ENCODE measurements at places on chromosomes 5 and 9.

GRCh38 chr5:7578071-7578470, 182.1 kb downstream of the ADCY2 start:
- no peak for DNase-seq

DNA sequence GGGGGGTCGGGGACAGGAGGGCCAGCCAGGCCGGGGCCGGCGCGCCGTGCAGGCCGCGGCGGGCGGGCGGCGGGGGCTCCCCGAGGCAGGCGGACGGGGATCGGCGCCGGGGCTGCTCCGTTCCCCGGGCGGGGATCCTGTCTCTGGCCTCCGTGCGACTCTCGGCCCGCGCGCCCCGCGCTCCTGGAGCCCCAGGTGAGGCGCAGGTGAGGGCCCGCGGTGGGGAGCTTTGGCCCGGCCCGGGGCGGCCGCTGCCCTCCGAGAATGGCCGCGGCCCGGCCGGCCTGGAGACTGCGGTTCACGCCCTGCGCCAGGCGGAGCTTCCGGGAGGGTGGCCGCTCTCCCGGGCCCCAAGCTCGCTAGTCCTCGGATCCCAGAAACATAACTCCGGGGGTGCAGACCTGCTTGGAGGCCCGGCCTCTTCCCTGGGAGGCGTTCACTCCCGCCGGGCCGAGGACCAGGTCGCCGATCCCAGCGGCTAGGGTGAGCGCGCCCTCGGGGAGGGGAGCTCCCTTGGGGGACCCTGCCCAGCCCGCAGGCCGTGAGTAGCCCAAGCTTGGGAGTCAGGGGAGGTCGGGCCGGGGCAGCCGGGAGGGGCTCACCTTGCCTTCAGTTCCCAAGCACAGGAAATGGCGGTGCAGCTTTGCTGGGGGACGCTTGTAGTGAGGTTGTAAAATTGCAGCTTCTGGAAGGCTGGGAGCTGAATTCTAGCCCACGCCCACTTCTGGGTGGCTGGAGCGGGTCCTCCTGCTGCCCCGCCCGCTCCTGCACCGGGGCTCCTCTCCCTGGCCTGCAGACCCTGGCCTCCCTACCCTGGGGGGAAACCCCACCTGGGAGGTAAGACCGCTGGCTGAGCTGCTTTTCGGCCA, 723 bp downstream of the PPP1R26 start:
- peak; percentile 66 for DNase-seq

DNA sequence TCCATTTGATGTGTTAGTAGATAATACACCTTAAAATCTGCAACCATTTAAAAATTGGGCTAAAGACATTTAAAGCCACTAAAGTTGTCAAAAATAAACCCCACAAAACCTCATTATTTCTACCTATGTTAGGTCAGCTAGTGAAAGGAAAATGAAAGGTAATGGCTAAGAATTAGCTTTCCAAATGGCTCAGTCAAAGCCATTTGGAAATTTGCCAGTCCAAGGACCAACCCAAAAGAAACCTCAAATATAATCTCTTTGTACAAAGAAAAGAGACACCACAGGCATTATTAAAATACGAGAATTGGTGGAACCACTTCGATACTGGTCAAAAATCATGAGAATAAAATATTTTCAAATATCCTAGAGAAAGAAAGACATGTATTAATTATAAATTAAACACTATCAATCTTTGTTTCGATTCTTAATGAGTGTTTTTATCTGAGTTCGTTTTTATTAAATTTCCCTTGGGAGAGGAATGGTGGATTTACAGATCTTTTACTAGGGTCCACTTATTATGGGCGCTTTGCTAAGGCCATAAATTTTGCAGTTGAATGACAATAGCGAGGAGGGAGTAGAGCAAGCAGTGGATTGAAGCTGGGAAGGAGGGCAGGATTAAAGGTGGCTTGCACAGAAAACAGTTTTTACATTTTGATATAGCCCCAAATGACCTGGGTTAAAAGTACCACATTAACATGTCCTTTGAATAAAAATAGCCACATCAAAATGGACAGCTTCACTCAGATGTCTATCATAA, 116.8 kb upstream of the SHB start:
- peak; percentile 9 for DNase-seq

DNA sequence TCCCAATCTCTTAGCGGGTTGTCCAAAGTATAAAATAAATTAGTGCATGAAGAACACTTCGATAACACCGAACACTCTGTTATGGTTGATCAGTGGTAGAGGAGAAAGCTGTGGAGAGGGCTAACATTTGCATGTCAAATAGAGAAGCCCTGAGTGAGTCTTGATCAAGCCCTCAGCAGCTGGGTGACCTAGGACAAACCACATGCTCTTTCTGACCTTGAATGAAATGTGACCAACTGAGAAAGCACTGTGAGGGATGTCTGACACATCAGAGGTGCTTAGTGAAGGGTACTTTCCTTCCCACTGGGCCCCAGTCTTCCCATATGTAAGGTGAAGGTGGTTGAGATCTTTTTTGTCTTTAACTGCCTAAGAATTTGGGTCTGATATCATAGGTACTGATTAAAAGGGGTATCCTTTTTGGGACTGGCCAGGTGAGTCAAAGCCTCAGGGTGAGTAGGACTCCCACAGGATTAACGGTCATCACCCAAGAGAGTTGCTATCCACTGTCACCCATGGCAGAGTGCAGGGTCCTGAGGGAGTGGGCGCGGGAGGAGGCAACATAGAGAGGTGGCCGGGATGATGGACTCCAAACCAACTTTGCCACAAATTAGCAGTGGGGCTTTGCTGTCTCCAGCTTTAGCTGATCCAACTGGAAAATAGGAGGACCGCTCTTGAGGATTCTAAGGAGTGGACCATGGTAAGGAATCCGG, 53.5 kb downstream of the KIF4B start:
- DNase-seq: no peak

DNA sequence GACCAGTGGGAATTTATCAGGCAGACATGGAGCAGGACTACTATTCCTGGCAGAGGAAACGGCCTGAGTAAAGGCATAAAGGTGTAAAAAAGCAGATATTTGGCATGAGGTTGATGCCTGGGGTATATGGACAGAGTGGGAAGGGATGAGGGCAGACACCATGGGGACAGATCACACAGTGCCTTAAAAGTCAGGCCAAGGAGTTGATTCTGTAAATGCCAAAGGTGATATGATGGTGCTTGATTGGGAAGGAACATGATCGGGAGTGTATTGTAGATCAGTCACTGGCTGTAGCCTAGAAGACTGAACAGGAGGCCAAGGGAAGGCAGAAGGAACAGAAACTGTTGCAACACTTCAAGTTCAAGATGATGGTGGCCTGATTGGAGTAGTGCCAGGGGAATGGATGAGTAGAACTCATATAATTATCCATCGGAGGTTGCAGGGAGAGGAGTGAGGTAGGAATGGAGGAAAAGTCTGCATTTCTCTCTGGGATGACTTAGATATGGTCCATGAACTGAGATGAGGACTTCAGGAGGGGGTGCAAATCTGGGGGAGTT, 594.3 kb upstream of the KLF4 start:
- DNase-seq: no peak

- DNase-seq: peak; percentile 37
These were observed 287.3 kb downstream of the EBF1 start for GRCh38 chr5:158812408-158812807.

DNA sequence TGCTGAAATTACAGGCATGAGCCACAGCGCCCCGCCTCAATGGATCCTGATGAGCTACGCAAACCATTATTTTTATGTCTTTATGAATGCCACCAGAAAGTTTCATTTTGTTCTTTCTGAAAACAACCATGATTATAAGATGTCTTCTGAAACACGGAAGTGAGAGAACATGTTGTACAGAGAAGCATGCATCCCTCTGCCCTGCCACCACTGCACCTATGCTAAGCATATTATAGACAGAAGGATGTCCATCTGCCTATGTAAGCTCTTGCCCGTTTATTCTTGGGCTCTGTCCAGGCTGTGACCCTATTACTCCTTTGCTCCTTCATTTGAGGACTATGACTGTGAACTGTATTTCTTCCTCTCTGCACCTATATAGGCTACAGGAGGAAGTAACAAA, 74.3 kb downstream of the GRAMD2B start:
- DNase-seq: no peak

- DNase-seq: no peak
These were observed 42.2 kb upstream of the CEP72 start for GRCh38 chr5:569868-570361.

- DNase-seq: no peak
These were observed 23.1 kb downstream of the SLC25A25 start for GRCh38 chr9:128091144-128091543.

DNA sequence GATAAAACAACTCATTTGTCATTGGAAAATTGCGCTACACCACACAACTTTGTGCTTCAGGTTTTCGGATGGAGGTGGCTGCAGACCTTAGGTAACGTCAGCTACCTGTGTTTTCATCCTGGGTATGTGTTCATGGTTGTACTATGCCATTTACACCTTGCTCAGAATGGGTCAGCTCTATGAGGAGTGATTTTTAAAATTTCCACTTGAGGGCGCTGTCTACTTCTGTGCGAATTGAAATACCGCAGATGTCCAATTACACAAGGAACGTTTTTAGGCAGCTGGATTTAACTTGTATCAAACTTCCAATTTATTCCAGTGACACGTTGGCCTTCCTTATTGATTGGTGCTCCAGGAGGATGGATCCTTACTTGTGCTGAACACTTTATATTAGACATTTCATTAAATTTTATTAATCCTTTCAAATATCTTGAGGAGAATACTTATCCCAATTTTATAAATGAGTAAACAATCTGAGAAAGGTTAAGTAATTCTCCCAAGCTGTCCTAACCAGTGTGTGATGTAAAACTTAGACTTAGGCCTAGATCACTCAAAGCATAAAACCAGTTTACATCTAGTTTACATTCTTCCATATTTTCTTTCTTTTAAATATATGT, 23.4 kb downstream of the DMRTA1 start:
- DNase-seq: peak; percentile 70

DNA sequence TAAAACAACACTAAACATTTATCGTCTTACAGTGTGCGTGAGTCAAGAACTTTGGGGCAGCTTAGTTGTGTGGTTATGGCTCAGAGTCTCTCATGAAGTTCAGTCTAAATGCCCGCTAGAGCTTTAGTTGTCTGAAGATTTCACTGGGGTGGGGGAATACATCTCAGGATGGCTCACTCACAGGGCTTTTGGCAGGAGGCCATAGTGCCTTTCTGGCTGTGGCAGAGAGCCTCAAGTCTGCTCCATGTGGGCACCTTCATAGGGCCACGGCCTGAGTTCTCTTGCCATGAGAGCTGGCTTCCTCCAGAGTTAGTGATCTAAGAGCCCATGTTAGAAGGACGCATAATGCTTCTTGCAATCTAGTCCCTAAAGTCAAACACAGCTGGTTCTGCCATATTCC, 258.8 kb upstream of the NUDT12 start:
- no peak for DNase-seq

Measured in hematopoietic multipotent progenitor cell treated with erythropoietin and hydrocortisone succinate and interleukin-3 and kit ligand, for 6 days (in vitro differentiated cells).